Left lobe of liver (tissue), 2 donors: ENCODE measurements at places on chromosomes 2 and 18. TPM values are rescaled to one million over a fixed set of nuclear protein-coding genes. Genes with fewer than 3 reads are reported as not detected.
A peak's percentile ranks its signal among the peaks of the same experiment; 100 is the strongest.

GRCh38 chr2:62826141-62826540 lies 120.6 kb downstream of the EHBP1 start:
- DNase-seq = no peak

GRCh38 chr18:79385708-79386341 lies 9.9 kb upstream of the NFATC1 start:
- DNase-seq = peak; percentile 34

- DNase-seq = peak; percentile 68
These were observed 175.3 kb downstream of the INHBB start for GRCh38 chr2:120520929-120521912.

DNA sequence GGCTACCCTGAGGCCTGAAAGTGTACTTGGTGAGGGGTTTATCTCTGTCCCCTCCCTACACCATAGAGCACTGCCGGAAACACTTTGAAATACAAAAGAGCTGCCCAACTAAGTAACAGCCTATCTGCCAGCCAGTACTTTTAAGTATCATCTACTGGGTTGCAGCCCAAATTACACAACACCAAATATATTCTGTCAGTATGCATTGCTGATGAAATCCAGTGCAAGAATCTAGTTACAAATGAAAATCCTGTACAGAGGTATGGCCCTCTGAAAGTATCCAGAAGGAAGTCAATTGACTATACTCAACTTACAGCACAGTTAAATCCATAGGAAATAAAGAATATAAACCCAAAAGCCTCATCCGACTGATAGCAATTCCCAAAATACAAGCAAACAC lies 280.8 kb downstream of the CCDC85A start:
- no peak for DNase-seq

DNA sequence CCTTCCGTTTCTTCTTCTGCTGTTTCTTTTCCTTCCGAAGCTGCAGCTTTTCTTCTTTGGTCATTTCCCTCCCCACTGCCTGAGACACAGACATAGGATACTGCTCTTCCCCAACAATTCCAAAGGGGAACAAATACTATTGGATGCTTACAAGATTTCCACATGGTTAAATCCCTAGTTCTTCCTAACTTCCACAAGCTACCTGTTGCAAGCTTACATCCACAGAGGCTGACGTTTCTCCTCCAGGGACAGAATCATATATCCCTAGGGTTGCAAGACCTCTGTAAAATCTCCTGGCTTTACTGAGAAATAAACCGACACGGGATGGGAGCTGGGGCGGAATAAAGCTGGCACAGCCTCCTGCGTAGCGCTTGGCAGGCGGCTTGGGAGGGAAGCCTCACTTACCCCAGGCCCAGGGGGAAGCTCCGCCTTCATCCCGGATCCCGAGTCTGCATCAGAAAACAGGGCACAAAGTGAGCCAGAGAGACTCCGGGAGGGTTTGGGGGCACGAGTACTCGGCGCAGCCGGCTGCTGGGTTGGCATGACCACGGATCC lies 590 bp downstream of the EIF2B4 start:
- no peak for DNase-seq

DNA sequence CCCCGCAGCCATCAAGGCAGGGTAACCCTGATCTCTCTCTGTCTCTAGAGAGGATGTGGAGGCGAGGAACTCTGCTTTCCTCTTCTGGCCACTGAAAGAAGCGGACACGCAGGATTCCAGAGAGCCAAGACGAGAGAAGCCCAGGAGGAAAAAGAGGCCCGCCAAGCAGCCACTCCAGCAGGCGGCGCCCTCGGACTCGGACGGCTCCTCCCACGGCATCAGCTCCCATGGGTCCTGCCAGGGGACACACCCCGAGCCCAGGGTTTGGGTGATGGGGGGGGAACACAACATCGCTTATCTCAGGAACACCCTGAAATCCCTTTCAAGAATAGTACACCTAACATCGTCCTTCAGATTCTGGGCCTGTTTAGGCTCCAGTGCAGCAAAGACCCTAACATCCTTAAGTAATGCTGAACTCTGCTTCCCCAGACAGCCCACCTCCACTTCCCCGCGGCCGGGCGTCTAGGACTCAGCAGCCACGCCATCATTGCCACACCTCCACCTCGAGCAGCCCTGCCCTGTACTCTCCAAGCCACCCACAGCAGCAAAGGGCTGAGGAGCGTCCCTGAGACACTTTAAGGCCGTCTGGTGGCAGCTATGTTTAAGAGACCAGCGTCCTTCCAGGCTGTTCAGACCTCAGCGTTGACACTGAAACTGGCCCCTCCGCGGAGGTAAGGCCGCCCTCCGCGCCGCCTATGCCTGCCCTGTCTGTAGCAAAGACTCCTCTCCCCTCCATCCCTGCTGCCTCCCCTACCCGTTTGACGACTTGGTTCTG lies 34.3 kb upstream of the CNGA3 start:
- no peak for DNase-seq

GRCh38 chr2:168528016-168528415 lies 71.9 kb downstream of the CERS6 start:
- no peak for DNase-seq

- DNase-seq = no peak
These were observed 205.2 kb downstream of the EIPR1 start for GRCh38 chr2:3172265-3172935.

DNA sequence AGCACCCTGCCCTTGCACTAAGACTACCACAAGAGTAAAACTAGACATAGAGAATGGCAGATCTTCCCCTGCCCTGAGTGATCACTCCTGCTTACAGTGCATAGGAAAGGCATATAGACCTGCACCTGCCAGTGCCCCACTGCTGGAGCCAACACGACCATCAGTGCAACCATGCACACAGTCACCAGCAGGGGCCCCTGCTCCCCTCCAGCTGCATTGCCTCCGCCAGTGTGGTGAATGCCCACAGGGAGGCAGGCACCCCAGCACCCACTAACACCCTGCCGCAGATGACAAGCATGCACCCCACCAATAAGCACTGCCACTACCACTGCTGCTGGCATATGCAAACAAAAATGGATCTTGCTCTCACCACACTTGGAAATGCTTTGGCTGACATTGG lies 478.8 kb downstream of the ADCYAP1 start:
- no peak for DNase-seq

- no peak for DNase-seq
These were observed 80.5 kb upstream of the FRZB start for GRCh38 chr2:182946958-182947369.

- DNase-seq = no peak
These were observed 76.8 kb upstream of the RBMS1 start for GRCh38 chr2:160570376-160570775.

DNA sequence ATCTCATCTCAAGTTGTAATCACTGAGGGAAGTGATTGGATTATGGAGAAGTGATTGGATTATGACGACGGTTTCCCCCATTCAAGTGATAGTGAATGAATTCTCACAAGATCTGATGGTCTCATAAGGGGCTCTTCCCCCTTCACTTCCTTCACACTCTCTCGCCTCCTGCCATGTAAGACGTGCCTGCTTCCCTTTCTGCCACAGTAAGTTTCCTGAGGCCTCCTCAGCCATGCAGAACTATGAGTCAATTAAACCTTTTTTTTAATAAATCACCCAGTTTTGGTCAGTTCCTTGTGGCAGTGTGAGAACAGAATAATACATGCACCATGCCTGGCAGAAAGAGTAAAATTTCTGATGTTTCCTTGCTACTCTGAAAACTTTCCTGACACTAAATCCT lies 36.6 kb downstream of the CEP68 start:
- no peak for DNase-seq

DNA sequence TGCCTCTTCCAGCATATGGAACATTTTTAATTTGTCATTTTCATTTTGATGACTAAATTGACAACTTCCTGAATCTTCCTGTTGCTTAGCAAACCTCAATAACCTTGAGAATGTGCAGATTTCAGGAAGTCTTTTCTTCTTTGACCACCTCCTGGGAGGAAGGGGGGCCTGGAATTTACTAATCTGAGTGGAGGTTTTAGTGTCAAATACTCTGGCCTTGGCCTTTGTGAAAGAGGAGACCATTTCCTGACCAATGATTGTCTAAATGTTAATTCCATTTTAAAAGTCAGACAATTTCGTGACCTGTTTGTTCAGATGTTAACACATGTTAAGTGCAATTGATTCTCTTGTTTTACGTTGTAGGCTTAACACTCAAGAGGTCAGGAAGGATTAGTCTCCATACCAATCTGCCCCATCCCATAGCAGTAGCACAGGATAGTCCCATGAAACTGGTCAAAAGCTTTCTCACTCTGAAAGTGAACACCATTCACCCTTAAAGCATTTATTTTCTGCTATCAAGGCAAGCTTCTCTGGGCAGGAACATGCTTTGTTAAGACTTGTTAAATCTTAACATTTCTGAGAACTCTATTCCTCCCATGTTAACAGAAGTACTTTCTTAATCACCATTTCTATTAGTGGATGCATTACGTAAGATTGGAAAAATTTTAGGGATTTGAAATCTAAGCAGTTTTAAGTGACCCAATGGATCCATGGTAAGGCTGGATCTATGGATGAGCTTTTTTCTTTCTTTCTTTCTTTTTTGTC lies 219.6 kb downstream of the RND3 start:
- DNase-seq = no peak

DNA sequence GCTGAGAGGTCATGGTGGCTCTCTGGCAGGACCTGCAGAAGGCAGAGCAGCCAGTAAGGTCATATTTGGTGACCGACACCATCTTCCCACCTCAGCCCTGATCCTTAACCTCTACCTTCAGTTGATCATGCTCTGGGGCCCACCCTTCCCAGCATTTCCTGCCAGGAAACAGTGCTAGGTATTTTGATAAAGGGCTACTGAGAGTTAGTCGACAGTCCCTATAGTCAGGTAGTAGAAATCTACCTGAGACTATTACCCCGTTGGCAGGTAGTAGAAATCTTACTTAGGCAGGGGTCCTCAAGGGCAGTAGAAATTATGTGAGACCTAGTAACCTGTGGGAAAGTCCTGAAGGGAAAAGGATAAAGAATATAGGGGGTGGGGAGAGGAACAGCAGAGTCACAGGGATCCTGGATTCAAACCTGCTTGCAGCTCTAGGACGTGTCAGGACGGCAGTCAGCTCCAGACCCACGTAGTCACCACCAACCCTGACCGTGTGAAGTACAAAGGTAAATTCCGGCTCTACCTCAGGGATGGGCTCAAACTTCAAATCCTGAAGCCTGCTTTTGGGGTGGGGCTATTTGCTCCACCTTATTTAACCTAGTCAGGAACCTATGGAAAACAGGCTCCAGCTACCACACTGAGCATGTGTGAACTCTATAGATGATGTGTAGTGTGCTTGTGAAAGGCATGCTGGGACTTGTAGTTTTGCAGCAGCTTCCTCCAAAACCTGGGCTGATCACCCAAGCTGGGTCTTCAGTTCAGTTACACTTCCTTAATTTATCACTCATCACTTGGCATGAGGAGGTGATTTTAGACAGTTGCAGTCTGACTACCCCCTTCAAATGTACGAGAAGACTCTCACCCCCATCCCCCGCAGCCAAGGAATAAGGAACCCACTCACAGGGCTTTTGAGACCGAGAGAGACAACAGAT lies at the start of gene DQX1:
Gene DQX1, minus strand, starts transcription at position 515 of the 932 bp plus-strand sequence. Its CDS starts 502 bp downstream, at position 13.
- DNase-seq = no peak

- DNase-seq = no peak
These were observed 21.3 kb upstream of the TCF7L1 start for GRCh38 chr2:85111819-85112281.

- no peak for DNase-seq
These were observed 18.1 kb upstream of the GCFC2 start for GRCh38 chr2:75728614-75729419.

The INO80C gene
- 9.5 TPM for total RNA-seq

The CTAGE1 gene
- total RNA-seq = not detected

The APOB gene
- 2,405 TPM for total RNA-seq

The ANKRD36 gene
- 2.8 TPM for total RNA-seq

The FEZ2 gene
- 12.5 TPM for total RNA-seq
